Fibroblast of pulmonary artery (primary cell): ENCODE measurements at places on chromosomes 2 and 18.
A peak's percentile ranks its signal among the peaks of the same experiment; 100 is the strongest.

DNA sequence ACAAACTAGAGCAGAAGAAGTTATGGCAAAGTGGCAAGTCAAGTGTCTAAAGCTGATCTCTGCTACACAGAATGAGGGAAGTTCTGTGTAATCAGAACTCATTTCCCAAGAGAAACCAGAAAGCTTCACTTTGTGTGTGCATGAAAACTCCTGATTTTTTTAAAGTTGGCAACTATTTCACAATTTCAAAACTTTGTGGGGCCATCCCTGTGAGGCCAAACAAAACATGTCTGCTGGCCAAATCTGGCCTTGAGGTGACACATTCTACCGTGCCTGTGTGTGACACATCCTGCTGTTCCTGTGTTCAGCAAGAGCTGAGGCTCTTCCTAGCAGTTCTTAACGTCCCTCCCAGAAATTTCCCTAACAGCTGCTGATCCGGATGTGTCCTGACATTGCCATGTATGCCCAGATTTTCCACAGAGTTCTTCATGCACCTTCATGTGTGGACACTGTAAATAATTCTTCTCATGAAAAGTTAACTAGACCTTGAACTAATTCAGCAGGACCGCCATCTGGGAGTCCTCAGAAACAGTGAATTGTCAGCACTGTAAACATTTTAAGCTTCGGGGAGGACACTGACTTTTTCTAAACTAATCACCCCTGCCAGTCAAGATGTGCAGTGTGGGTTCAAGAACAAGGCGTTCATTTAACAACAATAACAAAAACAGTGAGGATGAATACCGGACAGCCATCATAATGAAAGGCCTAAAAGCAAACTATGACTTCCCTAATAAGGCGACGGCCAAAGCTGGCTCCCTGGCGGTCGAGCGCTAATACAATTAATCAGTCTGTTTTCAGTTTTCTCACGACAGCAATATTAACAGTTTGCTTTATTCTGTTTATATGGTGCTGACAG lies 99.0 kb downstream of the PLEKHM3 start:
- peak; percentile 87 for DNase-seq

DNA sequence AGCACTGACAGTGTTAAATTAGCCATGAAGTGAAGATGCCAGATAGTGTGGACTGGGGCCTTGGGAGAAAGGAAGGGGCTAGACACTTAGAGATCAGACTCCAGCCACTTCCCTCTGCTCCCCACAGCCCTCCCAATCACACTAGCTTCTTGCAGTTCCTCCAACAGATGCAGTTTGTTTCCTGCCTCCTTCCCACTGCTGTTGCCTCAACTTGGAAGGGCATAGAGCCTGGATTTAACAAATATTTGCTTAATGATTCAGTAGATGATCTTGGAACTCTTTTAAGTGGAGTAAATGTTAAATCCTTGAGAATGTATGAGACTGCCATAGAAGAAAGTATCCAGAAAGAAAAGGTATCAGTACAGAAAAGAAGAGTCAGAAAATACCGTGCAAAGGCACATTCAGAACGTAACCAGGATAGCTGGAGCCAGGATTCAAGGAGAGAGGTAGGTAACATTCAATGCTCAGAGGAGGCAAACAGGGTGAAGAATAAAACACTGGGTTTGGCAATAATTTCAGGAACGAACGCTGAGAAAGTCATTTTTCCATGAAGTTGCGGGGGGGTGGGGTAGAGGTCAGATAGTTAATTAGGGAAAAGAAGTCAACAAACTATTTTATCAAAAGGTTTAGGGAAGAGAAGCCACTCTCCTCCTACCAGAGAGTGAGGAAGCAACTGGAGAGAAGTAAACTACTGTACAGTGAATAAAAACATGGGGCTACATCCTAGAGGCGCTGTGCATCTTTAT lies 1.3 kb upstream of the BZW1 start:
- DNase-seq, result peak; percentile 79

- DNase-seq, result no peak
Observed at GRCh38 chr2:196341277-196341841, 170.0 kb upstream of the STK17B start.

DNA sequence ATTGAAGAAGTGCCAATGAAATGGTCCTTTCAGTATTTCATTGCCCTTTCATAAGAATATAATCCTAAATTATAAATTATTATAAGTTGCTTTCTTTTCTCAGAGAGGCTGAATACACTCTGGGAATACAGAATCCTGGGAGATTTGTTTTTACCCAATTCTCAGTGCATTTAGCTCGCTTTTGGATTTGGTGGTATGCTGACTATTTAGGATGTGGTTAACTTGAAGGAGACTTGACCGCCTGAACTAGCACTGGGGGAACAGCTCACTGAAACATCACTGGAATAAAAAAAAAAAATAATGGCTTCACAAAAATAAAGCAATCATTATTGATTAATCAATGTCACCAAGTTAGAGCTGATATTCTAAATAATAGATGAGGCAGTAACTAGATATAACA lies 10.2 kb downstream of the TNFAIP6 start:
- no peak for DNase-seq

DNA sequence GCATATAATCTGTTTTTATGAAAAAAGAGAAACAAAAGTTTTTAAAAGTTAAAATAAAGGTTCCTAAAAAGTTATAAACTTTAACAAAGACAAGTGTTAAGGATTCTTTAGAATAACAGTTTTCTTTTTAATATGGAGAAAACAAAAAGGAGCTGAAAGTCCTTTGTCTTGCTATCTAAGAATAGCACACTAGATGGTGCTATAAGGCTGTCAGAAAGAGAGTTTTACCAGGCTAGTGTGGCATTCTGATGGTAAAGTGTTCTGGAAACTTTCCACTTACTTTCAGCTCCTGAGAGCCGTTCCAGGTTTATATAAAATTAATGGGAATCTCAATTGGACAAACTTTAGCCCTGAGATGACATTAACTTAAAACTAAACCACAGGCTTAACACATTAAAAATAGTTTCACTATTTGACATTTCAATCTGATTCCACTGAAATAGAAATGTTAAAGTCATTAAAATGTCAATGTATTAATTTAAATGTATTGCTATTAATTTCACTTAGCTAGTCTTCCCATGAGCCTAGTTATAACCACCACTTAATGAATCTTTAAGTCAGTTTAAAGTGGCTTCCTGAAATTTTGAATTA lies 3.7 kb downstream of the FBXO48 start:
- peak; percentile 81 for DNase-seq

- peak; percentile 44 for DNase-seq
Observed at GRCh38 chr2:64143169-64144056, 807 bp downstream of the PELI1 start.

- DNase-seq, result no peak
Observed at GRCh38 chr2:39491653-39492052, 54.6 kb upstream of the MAP4K3 start.

DNA sequence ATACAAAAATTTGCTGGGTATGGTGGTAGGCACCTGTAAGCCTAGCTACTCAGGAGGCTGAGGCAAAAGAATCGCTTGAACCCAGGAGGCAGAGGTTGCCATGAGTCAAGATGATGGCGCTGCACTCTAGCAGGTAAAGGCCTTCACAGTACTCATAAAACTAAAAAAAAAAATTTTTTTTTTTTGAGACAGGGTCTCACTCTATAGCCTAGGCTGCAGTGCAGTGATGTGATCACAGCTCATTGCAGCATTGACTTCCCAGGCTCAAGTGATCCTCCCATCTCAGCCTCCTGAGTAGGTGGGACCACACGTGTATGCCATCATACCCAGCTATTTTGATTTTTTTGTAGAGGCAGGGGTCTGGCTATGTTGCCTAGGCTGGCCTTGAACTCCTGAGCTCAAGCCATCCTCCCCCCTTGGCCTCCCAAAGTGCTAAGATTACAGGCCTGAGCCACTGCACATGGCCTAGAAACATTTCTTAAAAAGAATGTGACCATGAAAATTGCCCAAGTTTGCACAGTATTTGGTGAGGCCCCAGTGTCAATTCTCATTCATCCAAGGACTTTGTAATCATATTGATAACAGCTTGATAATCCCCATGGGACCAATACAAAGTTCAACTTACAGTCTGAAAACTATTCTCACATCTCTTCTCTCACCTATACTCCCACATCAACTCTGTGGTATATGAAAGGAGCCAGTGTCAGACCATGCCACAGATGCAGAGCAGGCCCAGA lies 64.2 kb upstream of the MYCN start:
- DNase-seq, result no peak

GRCh38 chr2:56130463-56131070 lies 53.2 kb upstream of the CCDC85A start:
- DNase-seq, result peak; percentile 78

DNA sequence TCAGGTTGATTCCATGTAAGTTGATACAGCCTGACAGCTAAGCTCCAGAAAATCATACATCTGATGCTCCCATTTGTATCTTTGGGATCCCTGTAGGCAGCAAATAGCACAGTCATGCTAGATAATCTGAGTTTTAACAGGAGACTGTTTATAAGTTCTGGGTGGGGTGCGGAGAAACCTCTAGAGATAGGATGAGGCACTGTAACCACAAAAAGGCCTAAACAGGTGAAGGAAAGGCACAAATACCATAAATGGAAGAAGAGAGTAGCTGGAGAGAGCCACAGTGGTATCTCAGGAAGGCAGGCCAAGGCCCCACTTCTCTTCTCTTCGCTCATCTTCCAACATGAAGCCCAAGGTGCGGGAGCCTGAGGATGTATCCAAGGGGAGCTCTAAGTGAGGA lies 18.1 kb upstream of the B4GALT6 start:
- DNase-seq, result no peak
